Activated CD8-positive, alpha-beta memory T cell treated with anti-CD3 and anti-CD28 coated beads for 1 hour (primary cell): ENCODE measurements at places on chromosomes 1 and 21.

- DNase-seq, result no peak
Measured at GRCh38 chr1:4964634-4965345, 310.4 kb downstream of the AJAP1 start.

DNA sequence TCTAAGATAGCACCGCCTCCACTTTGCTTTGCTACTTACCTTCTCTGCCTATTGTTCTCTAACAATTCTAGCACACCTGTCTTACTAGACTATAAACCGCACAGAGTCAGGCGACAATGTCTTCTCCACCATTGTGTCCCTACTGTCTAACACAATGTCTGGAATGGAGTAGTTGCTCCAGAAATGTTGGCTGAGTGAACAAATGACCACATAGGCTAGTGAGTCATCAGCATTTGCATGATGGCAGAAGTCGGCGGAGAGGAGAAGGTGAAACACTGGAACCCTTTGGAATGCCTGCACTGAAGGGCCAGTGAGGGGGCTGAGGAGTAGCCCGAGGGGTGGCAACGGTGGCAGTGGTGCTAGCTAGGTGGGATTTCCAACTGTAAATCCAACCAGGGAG, 14.0 kb upstream of the PABPC4 start:
- no peak for DNase-seq

DNA sequence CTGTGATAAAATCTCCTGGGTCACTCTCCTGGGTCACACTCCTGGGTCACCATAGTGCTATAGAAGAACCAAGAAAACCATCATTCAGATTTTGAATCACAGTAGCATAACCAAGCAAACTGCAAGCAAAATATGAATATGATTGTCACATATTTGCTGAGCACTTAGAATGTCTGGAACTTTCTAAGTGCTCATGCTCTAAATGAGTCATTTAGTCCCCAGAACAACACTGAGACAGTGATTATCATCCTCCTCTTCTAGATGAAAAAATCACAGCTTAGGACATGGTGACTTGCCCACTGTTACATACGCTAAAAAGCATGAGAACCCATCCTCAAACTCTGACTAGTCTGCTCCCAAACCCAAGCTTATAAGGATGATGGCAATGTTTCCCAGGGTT, 39.5 kb upstream of the DDAH1 start:
- no peak for DNase-seq

DNA sequence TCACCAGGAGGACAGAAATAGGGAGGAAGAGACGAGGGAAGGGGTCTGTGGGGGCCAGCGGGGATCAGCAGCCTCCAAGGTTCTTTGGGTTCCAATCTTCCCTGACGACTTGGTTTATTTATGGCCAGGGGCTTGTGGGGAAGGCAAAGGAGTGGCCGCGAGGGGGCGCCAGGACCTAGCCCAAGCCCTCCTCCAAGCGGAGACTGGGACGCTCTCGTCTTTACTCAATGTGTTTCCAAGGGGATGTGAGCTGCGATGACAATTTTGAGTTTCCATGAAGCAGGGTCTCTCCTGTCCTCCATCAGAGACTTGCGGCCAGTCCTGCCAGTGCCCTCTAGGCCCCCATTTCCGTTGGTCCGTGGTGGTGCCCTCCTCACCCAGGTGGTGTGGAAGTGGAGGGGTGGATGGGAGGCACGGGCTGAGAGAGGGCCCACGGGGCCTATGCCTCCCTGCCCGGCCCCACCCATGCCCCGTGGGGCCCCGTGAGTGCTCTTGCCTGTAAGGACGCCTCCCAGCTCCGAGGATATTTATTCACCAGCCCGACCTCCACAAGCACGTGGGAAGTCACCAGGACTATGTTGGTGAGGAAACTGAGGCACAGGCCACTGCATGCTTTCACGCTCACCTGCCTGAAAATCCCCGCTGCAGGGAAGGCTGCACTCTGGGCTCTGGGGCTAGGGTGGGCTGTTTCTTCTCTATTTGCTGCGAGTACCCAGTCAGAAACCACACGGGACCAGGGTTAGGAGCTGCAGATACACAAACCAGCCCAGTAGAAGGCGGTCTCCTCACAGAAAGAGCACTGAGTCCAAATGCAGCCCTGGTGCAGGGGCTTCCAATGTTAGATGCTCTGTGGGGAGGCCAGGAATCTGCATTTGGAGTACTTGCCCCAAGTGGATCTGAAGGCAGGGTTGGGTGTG, 26.5 kb downstream of the DMRTB1 start:
- peak; percentile 46 for DNase-seq

DNA sequence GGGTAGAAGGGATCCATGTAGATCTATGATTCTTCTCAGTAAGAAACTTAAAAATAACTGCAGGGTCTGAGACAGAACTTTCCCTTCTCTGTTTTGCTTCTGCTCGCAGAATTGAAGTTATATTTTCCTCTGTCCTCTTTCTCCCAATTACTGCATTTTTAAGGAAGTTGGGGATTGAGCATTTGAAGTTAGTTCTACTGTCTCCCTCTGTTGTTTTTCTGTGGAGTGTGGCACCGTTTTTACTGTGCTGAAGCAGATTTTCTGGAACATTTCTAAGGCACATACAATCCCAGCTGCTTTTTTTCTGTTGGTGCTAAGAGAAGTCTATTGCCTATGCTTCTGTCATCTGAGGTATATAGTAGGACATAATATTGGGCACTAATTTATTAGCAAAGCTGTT, 43.3 kb downstream of the RASAL2 start:
- DNase-seq, result no peak

- DNase-seq, result no peak
Measured at GRCh38 chr1:223714849-223715603, 2.7 kb downstream of the CAPN2 start.

DNA sequence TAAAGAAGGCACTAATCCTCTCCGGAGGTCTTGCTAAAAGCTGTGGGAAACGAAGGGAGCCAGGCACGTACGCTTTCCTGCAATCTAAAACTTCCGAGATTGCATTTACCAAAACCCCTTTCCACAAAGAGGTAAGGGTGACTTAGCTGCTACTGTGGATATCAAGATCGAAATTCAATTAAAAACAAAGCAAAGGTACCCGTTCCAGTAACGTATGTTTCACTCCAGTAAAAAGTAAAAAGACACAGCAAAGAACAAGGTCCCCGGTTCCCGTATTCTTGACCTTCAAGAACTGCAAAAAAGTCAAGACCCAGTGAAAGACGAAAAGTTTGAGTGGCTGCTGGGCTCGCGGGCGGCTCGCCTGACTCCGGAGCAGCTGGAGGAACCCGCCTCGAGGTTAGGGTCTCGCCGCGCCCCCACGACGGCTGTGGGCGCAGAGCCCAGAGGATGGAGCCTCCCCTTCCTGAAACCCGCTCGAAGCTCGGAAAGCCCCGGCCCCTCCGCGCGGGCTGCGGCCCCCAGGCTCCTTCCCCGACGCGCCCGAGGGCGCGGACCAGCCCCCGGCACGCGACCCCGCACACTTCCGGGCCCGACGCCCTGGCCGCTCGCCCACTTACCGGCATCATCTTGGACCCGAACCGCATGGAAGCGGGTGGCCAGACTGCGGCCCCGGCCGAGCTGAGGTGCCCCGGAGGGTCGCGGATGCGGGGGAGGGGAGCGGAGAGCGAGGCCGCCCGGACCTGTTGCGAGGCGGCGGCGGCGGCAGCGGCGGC, 524 bp downstream of the TP53BP2 start:
- DNase-seq, result peak; percentile 30

GRCh38 chr1:205662135-205662738, 18.1 kb downstream of the SLC45A3 start:
- DNase-seq, result no peak

GRCh38 chr1:246565751-246566127, 322 bp downstream of the TFB2M start:
- no peak for DNase-seq

GRCh38 chr1:6051423-6051822, 5.7 kb downstream of the KCNAB2 start:
- DNase-seq, result no peak

GRCh38 chr1:29971703-29972102, 735.4 kb downstream of the PTPRU start:
- no peak for DNase-seq

- no peak for DNase-seq
Measured at GRCh38 chr1:58850636-58851035, 66.8 kb upstream of the JUN start.
